Activated naive CD8-positive, alpha-beta T cell treated with anti-CD3 and anti-CD28 coated beads for 36 hours (primary cell): ENCODE measurements at places on chromosomes 6 and 20. TPM values are rescaled to one million over a fixed set of nuclear protein-coding genes. Genes with fewer than 3 reads are reported as not detected.

DNA sequence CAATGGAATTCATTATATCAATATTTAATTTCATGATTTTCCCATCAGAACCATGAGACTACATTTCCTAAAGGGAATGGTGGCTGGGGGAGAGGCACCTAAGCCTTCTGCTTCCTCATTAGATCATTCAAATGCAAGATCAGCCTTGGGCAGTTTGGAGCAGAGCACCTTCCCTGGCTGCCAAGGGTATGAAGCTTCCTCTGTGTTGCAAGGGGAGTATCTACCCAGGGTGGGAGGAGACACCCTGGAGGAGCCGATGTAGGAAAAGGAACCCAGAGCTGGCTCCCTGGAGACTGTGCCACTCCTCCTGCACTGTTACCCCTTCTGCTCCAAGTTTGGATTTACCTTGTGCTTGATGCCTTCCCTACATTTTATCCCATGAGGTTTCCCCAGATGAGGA, 299.7 kb upstream of the PRDM1 start:
- peaks cover 1% of the 10 kb centered on the region for H3K36me3 ChIP-seq
- DNase-seq = no peak
- peaks cover 9% of the 10 kb centered on the region for H3K27me3 ChIP-seq
- no peak overlapping the region for H3K4me3 ChIP-seq

SLC4A11 gene
- 1.8 TPM for total RNA-seq

L3MBTL3 gene
- total RNA-seq = 11.1 TPM

ADGRB3 gene
- total RNA-seq = not detected
